Activated T-cell treated with anti-CD3 and anti-CD28 coated beads, Interleukin-2, amount 50 U/mL, for 4 hours (primary cell): ENCODE measurements at places on chromosomes 2 and 18. TPM values are rescaled to one million over a fixed set of nuclear protein-coding genes. Genes with fewer than 3 reads are reported as not detected.

G6PC2 gene
- not detected for total RNA-seq

IGFBP2 gene
- 0.73 TPM for total RNA-seq

RNU2-63P gene
- total RNA-seq = 49.1 TPM

DNA sequence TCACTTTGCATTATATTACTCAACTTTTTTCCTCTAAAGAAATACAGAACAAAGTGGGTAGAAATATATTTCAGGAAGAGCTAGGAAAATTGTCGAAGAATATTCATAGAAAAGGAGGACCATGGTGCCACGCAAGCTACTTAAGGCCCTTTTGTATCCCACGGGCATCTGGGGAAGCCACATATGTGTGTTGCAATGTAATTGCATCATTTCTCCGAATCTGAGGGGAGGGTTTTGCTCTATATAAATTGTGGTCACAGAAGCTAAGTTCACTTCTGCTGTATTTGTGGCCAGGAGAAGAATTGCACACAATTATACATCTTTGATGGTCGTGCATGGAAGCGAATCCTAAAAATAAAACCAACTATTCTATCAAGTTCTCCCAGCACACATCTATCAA, 360.3 kb downstream of the IRS1 start:
- no peak for DNase-seq

- no peak for DNase-seq
Observed at GRCh38 chr2:211062297-211062612, 505.9 kb downstream of the CPS1 start.

GRCh38 chr2:11577101-11577883, 43.4 kb downstream of the GREB1 start:
- no peak for DNase-seq

- no peak for DNase-seq
Observed at GRCh38 chr2:103346780-103347179, 584.9 kb downstream of the TMEM182 start.

- DNase-seq = no peak
Observed at GRCh38 chr2:98347298-98348065, 1.2 kb downstream of the CNGA3 start.

DNA sequence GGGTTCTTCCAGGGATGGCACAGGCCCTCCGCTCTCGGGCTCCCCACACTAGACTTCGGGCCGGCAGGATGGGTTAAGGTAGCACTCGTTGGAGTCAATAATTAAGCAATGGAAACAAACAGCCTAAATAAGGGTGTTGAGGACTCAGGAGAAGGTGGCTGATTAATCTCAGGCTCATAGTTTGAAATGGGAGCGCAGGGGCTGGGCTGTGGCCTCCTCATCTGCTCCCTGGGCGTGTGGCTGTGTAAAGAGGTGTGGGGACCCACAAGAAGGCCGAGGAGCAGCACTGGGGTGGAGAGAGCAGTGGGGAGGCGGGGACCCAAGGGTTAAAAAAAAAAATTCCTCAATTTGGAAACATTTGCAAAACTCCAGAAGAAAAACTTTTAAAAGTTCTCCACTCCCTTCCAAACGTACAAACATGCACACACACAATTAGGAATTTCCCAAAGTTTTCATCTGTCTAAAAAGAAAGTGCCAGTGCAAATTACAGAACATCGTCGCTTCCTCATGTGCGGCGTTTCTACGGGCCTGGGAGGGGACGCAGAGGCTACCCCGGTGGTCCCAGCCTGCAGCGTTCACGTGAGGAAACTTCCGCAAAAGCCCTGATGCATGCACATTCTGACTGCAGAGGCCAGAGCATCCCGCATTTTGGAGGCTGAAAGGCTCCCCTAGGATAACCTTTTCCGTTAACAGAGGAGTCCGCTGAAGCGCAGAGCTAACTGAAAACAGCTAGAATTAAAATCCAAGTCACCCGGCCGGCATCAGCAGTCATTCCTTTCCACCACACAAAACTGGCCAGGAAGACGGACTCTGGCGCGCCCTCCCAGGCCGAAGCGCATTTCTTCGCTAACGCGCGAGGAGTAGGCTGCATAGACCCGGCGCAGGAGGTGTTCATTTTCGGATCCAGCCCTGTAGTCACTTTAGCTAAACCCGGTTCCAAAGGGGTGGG, 1.0 kb upstream of the TUBB6 start:
- DNase-seq = no peak

- DNase-seq = peak; percentile 24
Observed at GRCh38 chr2:8408560-8409460, 273.0 kb upstream of the ID2 start.
